ENCODE measurements at places on chromosomes 5 and 9. TPM values are rescaled to one million over a fixed set of nuclear protein-coding genes. Genes with fewer than 3 reads are reported as not detected.

The RAB24 gene
- total RNA-seq: 19.7 TPM

The ZNF346 gene
- total RNA-seq: 31.6 TPM

DNA sequence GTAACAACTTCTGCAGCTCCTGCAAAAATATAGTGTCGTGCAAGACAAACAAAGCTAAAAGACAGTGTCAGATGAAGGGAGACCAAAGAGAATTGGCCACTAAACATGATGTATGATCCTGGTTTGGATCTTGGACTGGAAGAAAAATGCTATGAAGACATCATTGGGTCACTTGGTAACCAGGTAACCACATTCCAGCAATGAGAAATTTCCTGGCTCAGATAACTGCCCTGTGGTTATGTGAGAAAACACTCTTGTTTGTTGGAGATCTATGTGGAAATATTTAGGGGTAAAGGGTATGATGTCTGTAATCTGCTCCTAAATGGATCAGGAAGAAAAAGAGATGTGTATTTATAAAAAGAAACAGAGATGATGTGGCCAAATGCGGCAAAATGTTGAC, 45.5 kb upstream of the ANKRD33B start:
- no peak overlapping the region for H3K27ac ChIP-seq
- H3K4me1 ChIP-seq: no peaks in the 10 kb centered on the region
- H3K27me3 ChIP-seq: peaks cover 2% of the 10 kb centered on the region
- DNase-seq: no peak
- no peaks in the 10 kb centered on the region for H3K36me3 ChIP-seq

DNA sequence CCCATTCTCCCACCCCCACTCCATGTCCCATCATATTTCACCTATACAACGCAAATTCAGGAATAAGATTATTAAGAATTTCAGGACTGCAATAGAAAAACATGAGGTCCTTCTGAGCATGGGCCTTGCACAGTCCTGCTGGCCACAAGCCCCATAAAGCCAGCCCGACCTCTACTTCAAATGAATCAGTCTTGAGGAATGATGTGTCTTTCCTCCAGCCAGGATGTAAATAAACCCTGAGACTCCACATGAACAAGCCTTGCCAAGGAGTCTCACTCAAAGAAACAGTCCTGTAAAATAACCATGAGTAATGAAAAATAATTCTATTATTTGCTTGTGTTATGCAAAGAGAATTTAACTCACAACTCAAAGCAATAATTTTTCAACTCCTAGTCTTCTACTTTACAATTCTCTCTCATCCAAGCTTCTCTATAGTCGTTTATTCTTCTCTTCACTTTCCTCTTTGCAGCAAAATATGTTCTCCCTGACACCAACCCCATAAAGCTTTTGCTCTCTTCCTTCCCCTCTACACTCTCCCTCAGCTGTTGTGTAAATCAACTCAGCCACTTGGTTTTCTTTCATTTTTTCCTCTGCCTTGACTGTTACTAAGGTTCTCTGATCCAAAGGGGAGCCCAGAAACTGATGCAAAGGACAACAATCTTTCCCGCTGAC, 140.1 kb upstream of the MOCS2 start:
- peaks cover 2% of the 10 kb centered on the region for H3K27me3 ChIP-seq
- no peak overlapping the region for H3K4me3 ChIP-seq
- H3K27ac ChIP-seq: no peak overlapping the region
- no peak for DNase-seq

DNA sequence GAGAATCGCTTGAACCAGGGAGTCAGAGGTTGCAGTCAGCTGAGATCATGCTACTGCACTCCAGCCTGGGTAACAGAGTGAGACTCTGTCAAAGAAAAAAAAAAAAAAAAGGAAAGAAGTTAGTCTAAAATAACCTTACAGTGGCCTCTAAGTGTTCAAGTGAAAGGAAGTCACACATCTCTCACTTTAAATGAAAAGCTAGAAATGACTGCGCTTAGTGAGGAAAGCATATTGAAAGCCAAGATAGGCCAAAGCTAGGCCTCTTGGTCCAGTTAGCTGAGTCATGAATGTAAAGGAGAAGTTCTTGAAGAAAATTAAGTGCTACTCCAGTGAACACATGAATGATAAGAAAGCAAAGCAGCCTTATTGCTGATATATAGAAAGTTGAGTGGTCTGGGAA, 38.1 kb downstream of the ITGA1 start:
- no peak overlapping the region for H3K4me3 ChIP-seq
- H3K4me1 ChIP-seq: peaks cover 14% of the 10 kb centered on the region
- peaks cover 2% of the 10 kb centered on the region for H3K36me3 ChIP-seq

- peaks cover 2% of the 10 kb centered on the region for H3K27me3 ChIP-seq
- DNase-seq: no peak
- H3K4me1 ChIP-seq: peaks cover 3% of the 10 kb centered on the region
- no peak overlapping the region for H3K4me3 ChIP-seq
These were observed 29.0 kb upstream of the MAP3K1 start for GRCh38 chr5:56786346-56786745.

DNA sequence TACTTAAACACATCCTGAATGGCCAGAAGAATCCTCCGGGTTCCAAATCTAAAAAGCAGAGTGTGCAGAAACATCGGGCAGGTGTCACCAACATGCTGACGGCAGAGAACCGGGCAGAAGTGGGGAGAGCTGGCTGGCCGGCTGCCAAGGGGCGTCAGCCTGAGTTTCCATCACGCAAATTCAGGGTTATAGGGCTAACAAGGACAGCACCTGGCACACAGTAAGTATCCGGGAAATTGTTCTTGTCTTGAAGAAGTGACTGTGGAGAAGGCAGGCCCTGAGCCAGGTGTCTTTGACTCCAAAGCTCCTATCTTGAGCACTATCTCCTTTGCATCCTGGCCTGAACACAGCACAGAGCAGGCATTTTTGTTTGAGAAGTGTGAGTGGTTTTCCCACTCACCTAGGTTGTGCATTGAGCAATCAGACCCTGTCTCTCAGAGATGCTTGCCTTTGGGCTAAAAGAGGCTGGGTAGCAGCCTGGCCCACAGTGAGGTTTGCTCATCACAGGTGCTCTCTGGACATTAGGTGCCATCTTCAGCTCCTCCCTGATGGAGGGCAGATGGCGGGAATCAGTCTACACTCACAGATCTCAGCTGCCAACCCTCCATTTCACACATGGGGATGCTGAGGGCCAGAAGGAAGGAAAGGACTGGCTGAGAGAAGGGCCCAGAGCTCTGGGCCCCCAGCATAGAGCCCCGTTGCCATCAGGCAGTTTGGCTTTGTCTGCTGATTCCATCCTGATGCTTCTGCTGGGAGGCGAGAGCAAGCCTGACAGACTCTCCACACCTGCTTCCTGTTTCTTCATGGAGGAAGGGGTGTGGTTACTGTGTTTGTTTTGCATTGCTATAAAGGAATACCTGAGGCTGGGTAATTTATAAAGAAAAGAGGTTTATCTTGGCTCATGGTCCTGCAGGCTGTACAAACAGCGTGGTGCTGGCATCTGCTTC, 52.8 kb downstream of the WHRN start:
- H3K4me3 ChIP-seq: no peak overlapping the region
- H3K36me3 ChIP-seq: no peaks in the 10 kb centered on the region
- H3K4me1 ChIP-seq: peaks cover 12% of the 10 kb centered on the region
- no peak for DNase-seq

DNA sequence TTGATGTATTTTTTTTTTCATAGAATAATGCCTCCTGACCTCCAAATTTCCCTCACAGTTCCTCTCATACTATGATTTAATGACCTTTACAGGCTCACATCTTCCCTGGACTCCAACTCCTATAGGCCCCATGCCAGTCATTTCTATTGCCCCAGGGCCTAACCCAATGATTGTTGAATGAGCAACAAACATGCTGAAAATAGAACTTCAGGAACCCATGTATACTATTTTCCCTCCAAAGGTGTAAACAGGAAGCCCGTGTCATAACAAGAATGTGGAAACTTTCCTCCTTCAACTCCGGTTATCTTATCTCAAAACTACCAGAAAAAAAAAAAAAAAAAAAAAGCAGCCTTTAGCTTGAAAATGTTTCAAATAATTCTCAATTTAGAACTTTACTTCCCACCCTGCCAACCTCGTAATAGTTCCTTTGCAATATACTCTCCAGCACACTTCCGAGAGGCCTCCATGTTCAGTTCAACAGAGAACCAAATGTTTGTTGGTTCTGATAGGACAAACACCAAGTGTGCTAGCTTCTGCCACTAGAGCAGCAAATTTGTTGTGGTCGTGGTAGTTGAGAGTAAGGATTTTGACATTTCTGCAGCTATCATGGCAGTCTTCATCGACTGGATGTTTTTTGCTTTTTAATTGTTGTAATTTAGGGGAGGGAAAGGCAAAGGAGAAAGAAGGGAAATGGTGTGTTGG, 25.8 kb downstream of the TRPM6 start:
- H3K36me3 ChIP-seq: no peaks in the 10 kb centered on the region
- H3K27me3 ChIP-seq: peaks cover 7% of the 10 kb centered on the region
- peaks cover 16% of the 10 kb centered on the region for H3K4me1 ChIP-seq
- H3K27ac ChIP-seq: peak overlapping the region; percentile 56

- no peak overlapping the region for H3K27ac ChIP-seq
- H3K27me3 ChIP-seq: no peaks in the 10 kb centered on the region
- no peak overlapping the region for H3K4me3 ChIP-seq
- H3K4me1 ChIP-seq: peaks cover 24% of the 10 kb centered on the region
These were observed 72.1 kb downstream of the C9orf152 start for GRCh38 chr9:110135846-110136245.

- no peaks in the 10 kb centered on the region for H3K4me1 ChIP-seq
- no peak for DNase-seq
- no peak overlapping the region for H3K4me3 ChIP-seq
- no peaks in the 10 kb centered on the region for H3K27me3 ChIP-seq
- H3K36me3 ChIP-seq: no peaks in the 10 kb centered on the region
- H3K27ac ChIP-seq: no peak overlapping the region
These were observed 284.4 kb upstream of the RGMB start for GRCh38 chr5:98489021-98489420.

GRCh38 chr5:61071526-61071925, 90.7 kb downstream of the SMIM15 start:
- no peak for DNase-seq
- no peaks in the 10 kb centered on the region for H3K27me3 ChIP-seq
- H3K4me1 ChIP-seq: peaks cover 4% of the 10 kb centered on the region
- no peak overlapping the region for H3K4me3 ChIP-seq

DNA sequence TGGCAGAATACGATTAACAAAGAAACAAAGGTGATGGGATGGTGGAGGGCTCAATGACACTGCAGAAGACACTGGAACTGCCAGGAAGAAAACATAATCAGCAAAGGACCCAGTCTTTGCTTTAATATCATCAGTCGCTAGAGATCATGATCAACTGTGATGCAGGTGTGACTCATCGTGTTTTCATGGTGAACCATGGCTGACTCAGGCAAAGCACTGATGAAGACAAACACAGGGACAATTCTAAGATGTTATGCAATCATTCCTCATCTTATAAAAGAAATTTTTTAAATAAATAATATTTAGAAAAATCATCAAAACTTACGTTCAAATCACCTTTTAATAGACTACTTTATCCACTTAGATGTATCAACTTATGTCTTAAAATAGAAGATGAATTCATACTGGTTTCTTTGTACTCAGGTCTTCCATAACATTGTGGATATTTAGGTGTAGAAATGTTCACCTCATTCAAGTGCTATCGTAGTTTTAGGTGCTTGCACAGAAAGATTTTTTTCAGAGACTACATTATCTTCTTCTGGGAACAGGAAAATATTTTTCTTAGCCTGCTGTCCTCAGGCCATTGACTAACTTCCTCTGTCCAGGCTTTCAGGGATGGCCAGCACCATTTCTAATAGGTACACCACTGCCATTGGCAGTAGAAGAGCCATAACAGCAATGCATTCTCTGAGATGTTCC, 673.4 kb upstream of the MEF2C start:
- H3K4me1 ChIP-seq: no peaks in the 10 kb centered on the region
- DNase-seq: no peak
- H3K27me3 ChIP-seq: no peaks in the 10 kb centered on the region
- H3K4me3 ChIP-seq: no peak overlapping the region

- peaks cover 57% of the 10 kb centered on the region for H3K27me3 ChIP-seq
- H3K27ac ChIP-seq: no peak overlapping the region
- DNase-seq: no peak
- peaks cover 5% of the 10 kb centered on the region for H3K4me1 ChIP-seq
These were observed 22.1 kb upstream of the MARCHF6 start for GRCh38 chr5:10331341-10331796.

DNA sequence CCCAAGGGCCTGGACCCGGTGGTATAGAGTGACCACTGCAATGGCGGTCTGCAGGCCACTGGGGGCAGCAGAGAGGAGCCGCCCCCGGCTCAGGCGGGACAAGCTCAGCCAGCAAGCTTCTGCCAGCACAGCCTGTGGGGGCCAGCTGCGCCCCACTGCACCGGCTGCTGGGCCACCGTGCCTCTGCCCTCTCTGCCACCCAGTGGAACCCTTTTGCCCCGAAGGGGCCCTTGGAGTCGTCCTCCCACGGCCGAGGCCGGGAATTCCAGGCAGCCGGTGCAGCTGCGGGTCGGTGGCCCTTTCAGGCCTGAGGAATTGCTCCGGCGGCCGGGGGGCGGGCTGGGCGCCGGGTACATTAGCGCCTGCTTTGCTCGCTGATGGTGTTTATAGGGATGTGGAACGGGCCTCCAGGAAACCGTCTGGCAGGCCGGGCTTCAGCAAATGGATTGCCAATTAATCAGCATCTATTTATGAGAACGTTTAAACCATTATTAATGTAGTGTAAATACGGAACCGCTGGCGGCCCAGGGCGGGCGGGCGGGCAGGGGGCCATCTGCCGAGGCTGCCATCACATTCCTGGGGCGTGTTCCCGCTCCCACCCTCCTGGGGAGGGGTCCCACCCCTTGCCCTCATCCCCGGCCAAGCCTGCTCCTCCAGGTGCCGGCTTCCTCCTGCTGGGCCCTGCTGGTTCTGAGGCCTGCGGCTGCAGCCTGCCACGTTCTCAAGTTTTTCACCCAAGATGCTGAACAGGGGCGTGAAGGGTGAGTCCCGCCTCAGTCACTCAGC, 127.4 kb downstream of the BARX1 start:
- DNase-seq: peak; percentile 14
- H3K27ac ChIP-seq: no peak overlapping the region
- peaks cover 4% of the 10 kb centered on the region for H3K4me1 ChIP-seq
- H3K36me3 ChIP-seq: no peaks in the 10 kb centered on the region
- H3K27me3 ChIP-seq: peaks cover 25% of the 10 kb centered on the region
- no peak overlapping the region for H3K4me3 ChIP-seq

GRCh38 chr5:37554938-37555337, 175.8 kb downstream of the WDR70 start:
- H3K27me3 ChIP-seq: no peaks in the 10 kb centered on the region
- no peaks in the 10 kb centered on the region for H3K4me1 ChIP-seq
- H3K4me3 ChIP-seq: no peak overlapping the region
- DNase-seq: no peak

- no peak for DNase-seq
- peaks cover 2% of the 10 kb centered on the region for H3K27me3 ChIP-seq
- no peak overlapping the region for H3K27ac ChIP-seq
- no peaks in the 10 kb centered on the region for H3K4me1 ChIP-seq
- H3K36me3 ChIP-seq: no peaks in the 10 kb centered on the region
These were observed 31.4 kb downstream of the ACTBL2 start for GRCh38 chr5:57450991-57451876.

GRCh38 chr5:53381-54174, 38.4 kb upstream of the PLEKHG4B start:
- H3K36me3 ChIP-seq: no peaks in the 10 kb centered on the region
- peaks cover 17% of the 10 kb centered on the region for H3K27me3 ChIP-seq
- DNase-seq: peak; percentile 7
- peak overlapping the region; percentile 65 for H3K4me3 ChIP-seq
- no peaks in the 10 kb centered on the region for H3K4me1 ChIP-seq

GRCh38 chr5:126384985-126385384, 38.2 kb upstream of the GRAMD2B start:
- H3K4me1 ChIP-seq: no peaks in the 10 kb centered on the region
- DNase-seq: no peak
- no peak overlapping the region for H3K4me3 ChIP-seq
- no peaks in the 10 kb centered on the region for H3K36me3 ChIP-seq
